Activated CD4-positive, alpha-beta T cell treated with anti-CD3 and anti-CD28 coated beads for 48 hours (primary cell): ENCODE measurements at places on chromosomes 11 and 22.

DNA sequence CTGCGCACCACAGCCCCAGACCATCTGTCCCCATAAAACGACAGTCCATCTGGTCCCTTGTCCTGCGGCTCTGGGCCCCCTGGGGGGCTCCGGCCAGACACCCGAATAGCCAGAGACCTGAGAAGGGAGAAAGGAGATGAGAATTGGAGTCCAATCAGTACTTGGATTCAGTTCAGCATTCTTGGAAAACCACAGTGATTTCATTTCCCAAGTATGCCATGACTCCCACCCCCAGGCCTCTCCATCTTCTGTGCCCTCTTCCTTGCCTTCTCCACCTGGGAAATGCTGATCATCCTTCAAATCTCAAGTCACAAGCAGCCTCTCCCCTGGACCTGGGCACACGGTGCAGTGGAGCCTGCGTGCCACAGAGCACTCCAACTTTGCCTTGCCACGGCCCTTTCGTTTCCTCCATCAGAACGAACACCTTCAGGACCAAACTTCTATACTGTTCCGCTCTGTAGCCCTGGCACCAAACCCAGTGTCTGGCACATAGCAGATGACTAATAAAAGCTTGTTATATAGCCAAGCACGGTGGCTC lies 10.9 kb upstream of the MFNG start:
- no peak for DNase-seq

DNA sequence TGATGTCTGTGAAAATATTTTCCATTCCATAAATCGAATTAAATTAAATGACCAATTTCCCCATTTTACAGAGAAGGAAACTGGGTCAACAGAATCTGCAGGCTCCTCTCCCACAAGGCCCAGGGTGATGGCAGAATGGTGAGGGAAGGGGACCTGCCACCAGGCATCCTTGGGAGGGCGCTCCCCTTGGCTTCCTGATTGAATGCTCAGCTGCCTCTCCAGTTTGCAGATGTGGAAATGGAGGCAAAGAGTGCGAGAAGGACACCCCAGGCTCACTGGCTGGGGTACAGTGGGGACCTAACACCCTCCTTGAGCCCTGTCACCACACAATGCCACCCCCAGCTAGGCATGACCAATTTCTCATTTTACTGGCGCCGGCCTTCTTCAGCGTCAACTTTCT lies 28.5 kb upstream of the CSNK1E start:
- DNase-seq = no peak

DNA sequence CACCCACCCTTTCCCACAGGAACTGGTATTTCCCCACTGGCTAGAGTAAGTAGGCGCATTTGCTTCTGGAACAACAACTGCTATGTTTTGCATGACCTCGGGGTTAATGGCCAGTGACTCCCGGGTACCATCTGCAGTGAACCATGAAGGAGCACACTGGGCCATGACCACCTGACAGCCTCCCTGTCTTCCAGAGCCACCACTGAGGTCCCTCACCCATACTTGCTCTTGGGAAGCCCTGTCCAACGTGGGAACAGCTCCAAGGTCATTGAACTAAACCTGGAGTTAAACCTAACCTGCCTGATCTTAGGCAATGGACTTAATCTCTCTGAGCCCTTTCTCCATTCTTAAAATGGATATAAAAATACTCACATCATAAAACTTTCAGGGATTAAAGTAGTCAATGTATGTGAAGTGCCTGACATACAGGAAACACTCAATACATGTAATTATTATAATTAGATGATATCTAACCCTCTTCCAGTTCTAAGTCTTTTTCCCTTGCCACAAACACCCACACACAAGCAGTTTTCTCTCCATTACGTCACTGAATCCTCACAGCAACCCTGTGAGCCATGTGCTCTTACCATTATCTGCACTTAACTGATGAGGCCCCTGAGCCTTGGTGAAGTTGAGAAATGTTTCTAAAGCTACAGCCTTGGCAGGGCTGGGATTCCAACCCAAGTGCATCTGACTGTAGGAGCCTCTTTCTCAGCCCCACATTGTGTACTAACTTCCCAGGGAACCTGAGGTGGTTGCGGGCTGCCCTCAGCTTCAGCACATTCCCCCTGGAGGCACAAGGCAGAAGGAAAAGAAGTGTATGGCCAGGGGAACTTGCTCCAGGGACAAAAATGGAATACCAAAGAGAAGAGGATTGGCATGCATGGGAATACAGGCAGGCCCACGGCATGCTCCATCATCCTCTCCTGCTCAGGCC lies 74.5 kb upstream of the NCAM1 start:
- no peak for DNase-seq

- DNase-seq = no peak
Measured at GRCh38 chr11:69643646-69644045, 2.7 kb downstream of the CCND1 start.

DNA sequence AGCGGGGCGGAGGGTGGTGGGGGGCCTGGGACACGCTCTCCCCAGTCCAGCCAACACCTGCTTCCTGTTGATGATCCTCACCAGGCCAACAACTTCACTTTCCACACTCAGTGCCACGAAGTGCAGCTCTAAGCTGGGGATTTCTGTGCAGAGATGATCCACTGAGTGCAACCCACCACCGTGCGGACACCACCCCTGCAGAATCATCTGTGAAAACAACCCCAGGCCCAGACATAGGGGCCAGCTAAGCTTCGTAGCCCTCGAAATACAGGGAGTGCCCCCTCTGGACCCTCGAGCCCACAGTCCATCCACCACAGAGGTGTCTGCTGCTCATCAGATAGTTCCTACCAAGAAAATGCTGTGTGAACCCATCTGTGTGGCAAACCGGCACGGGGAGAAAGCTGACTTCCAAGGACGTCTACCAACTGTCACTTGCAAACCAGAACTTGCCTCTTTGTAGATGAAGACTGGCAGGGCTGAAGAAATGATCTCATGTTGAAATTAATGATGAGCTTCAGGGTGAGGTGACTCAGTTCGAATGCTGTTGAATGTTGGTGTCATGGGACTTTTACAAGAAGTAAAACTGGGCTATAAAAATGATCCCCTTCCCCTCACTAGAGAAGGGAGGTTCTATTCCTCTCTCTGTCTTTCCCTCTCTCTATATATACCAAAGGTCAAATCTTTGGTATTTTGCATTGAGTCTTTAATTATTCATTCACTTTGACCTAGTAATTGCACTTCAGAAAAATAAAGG lies 73.4 kb downstream of the MYEOV start:
- DNase-seq = peak; percentile 1

DNA sequence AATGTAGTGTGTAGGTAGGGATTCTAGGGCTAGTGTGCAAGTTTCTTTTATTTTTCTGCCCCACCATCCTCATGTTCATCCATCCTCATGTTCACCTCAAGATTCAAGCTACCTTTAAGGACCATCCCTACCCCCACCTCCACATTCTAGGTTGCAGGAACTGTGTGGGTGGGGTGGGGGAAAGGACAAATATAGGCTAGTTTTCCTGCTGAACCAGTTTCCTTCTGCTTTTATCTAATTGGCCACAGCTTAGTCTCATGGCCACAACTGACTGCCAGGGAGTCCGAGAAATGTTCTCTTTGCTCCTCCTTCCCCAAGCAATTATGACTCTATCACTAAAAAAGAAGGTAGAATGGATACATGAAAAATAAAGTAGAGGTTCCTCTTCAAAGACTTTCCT lies 179.0 kb upstream of the LARGE1 start:
- DNase-seq = no peak

- no peak for DNase-seq
Measured at GRCh38 chr11:3796801-3797328, 489 bp downstream of the NUP98 start.

- no peak for DNase-seq
Measured at GRCh38 chr11:126456783-126457542, 101.5 kb downstream of the ST3GAL4 start.

DNA sequence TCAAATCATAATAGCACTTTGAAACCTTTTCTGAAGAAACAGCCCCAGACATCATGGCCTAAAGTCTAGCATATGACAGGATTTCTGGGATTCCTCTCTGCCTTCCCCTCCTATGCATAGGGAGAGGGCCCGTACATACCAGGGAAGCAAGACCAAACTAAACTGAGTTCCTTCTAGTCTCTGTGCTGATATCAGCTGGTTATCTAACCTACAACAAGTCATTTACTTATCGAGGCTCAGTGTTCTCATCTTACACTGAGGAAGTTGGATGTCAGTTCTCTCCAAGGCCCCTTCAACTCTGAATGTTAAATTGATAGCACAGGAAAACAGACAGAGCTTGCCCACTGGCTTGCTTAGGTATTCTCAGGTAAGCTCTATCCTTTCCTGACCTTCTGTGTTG lies 17.0 kb upstream of the GRIK4 start:
- no peak for DNase-seq

- DNase-seq = no peak
Measured at GRCh38 chr11:25317216-25317615, 820.4 kb downstream of the LUZP2 start.

- DNase-seq = no peak
Measured at GRCh38 chr11:76798671-76799065, 15.5 kb downstream of the TSKU start.

DNA sequence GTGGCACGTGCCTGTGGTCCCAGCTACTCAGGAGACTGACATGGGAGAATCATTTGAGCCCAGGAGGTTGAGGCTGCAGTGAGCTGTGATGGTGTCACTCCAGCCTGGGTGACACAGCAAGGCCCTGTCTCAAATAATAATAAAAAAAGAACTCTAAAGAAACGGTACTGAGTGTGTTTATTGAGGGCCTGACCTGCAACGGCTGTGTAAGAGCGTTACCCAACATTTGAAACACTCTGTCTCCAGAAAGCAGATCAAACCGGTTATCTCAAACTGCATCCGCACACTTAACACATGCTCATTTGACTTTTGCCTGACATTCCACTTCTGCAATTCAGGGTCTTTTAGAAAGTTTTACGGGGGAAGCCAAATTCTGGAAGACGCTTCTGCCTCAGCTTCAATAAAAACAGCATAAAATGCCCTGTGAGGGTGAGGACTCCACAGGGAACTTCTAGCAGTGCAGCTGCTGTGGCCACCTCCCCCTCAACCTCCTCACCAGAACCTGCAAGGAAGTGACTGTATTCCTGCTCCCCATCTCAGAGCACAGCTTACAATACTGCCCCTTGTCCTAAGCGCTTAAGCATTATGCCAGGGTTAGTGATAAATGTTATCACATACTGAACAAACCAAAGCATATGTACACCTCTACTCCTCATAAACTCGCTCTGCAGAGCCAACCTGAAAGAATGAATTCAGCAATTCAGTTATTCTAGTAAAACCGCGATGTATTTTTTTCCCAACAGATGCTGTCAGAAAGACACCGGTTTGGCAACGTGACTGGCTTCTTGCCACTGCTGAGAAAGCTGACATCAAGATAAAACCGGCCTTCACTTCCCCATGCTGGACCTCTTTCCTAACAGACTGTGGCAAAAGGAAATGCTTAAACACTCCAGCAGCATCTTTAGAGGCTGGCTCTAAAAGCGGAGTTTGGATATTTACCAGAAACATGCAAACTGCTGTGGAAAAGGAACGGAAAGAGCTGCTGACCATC lies 52.2 kb downstream of the PRDM10 start:
- no peak for DNase-seq

DNA sequence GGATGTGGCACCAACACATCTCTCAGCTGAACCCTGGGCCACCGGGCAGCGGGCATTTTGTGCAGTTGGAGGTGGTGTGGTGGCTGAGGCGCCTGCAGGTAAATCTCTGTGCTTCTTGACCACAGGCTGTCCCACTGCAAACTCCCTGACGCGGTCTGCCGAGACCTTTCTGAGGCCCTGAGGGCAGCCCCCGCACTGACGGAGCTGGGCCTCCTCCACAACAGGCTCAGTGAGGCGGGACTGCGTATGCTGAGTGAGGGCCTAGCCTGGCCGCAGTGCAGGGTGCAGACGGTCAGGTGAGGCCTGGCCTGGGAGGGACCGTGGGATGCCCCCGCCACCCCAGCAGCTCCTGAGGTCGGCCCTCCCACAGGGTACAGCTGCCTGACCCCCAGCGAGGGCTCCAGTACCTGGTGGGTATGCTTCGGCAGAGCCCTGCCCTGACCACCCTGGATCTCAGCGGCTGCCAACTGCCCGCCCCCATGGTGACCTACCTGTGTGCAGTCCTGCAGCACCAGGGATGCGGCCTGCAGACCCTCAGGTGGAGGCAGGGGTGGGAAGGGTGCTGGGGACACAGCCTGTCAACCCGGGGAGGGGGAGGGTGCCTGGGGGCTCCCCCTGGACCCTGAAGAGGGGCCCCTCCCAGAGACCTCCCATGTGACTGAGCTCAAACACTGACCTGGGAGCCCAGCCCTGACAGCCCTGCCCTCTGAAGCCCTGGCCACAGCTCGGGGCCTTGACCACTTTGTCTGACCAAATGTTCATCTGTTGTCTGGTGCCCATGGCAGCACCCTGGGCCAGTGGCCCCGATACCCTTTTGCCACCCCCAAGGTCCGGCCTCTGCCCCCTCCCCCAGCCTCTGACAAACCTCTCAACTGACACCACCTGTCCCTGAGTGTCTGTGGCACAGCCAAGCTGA lies 4.6 kb upstream of the PGGHG start:
- DNase-seq = peak; percentile 2

DNA sequence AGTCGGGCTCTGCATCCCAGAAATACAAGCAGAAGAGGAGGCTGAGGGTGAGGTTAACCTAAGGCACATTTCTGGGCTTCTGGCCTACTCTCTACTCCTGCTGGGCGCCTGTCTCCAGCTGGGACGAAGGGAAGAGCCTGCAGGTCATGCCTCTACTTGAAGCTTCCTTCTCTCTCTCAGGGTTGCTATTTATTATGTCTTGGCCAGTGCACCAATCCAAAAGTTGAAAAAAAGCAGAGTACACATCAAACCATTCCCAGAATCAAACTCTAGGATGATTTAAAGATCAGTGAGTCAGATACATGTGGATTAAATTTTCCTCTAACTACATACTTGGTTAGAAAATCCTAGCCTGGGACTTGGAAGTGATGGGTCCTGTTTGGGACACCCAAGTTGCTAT lies 60.2 kb upstream of the CDON start:
- DNase-seq = no peak

DNA sequence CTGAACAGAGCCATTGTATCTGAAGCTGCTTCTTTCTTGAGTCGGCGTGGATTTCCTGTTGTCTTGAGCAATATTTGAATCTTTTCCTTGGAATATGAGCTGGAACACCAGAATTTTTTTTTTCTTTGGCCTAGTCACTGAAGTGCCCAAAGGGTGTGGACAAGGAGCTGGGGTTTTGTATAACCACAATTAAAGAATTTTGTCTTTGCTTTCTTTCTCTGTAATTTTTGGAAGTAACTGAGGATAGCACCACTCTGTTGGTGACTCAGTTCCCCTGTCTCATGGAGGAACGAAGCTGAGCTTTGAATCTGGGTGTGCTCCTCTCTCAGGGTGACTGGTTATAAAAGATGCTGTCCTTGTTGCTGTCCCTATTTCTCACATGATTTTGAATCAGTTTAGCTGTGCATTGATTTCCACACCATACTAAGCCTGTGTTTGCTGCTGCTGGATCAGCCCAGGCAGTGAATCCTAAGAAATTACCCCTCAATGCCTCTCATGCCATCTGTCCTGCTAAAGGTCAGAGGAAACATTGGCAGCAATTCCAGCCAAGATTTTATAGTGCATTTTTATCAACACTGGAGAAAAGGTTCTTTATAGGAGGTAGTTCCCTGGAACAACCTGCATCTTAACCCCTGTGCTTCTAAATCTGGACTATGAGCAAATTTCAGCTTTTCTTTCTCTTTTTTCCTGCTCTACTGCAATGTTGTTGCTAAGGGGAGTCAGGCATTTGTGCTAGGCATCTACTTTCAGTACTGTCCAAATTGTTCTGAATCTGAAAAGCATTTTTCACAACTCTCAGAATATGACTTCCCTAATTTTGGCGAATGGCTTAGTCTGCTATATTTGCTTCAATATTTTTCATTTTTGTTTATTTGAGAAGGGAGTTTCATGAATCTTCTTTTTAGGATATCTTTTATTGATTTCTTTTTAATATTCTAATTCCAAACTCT lies 540.8 kb downstream of the SOX6 start:
- no peak for DNase-seq

GRCh38 chr11:126332221-126332711 lies 23.2 kb upstream of the ST3GAL4 start:
- peak; percentile 46 for DNase-seq
